ENCODE measurements at places on chromosomes 3 and 15. TPM values are rescaled to one million over a fixed set of nuclear protein-coding genes. Genes with fewer than 3 reads are reported as not detected.
A peak's percentile ranks its signal among the peaks of the same experiment; 100 is the strongest.

The KLF15 gene
- total RNA-seq, result 17.7 TPM

GRCh38 chr15:71542836-71543235 lies 267.5 kb upstream of the NR2E3 start:
- H3K36me3 ChIP-seq, result no peaks in the 10 kb centered on the region
- no peak overlapping the region for H3K27ac ChIP-seq
- H3K4me3 ChIP-seq, result no peak overlapping the region
- no peak for DNase-seq
- peaks cover 3% of the 10 kb centered on the region for H3K4me1 ChIP-seq

- peaks cover 9% of the 10 kb centered on the region for H3K4me1 ChIP-seq
- no peaks in the 10 kb centered on the region for H3K36me3 ChIP-seq
- H3K27me3 ChIP-seq, result no peaks in the 10 kb centered on the region
- H3K27ac ChIP-seq, result no peak overlapping the region
- DNase-seq, result no peak
Measured at GRCh38 chr3:146189519-146190173, 28.7 kb upstream of the PLOD2 start.

DNA sequence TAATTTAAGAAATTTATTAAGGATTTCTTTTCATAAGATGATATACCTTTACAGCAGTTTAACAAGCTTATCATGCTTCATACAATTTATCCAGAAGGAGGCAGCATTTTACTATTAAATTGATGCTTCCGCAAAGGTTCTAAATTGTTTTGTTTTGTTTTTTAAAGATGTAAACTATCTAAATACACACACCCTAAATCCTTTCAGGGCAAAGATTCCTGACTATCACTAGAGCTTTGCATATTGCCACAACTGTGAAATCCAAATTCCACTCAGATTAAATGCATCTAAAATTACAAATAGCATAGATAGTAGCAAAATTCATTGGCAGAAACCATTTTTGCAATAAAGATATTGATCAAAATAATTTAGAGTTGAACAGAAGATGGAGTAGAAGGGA lies 44.5 kb upstream of the CCNL1 start:
- no peak overlapping the region for H3K27ac ChIP-seq
- no peaks in the 10 kb centered on the region for H3K36me3 ChIP-seq
- H3K4me3 ChIP-seq, result no peak overlapping the region

The TUSC7 gene
- total RNA-seq, result not detected

The ACTRT3 gene
- 2.6 TPM for total RNA-seq

GRCh38 chr3:60154011-60154410 lies 1097.2 kb downstream of the FHIT start:
- no peaks in the 10 kb centered on the region for H3K36me3 ChIP-seq
- H3K4me3 ChIP-seq, result no peak overlapping the region
- no peaks in the 10 kb centered on the region for H3K27me3 ChIP-seq
- H3K4me1 ChIP-seq, result no peaks in the 10 kb centered on the region
- H3K27ac ChIP-seq, result no peak overlapping the region

GRCh38 chr3:62237286-62237948 lies 135.9 kb downstream of the FEZF2 start:
- no peak overlapping the region for H3K27ac ChIP-seq
- H3K4me1 ChIP-seq, result no peaks in the 10 kb centered on the region
- no peaks in the 10 kb centered on the region for H3K36me3 ChIP-seq
- H3K27me3 ChIP-seq, result no peaks in the 10 kb centered on the region
- no peak overlapping the region for H3K4me3 ChIP-seq

- no peaks in the 10 kb centered on the region for H3K36me3 ChIP-seq
- H3K4me1 ChIP-seq, result peaks cover 27% of the 10 kb centered on the region
- H3K27ac ChIP-seq, result peak overlapping the region; percentile 5
- DNase-seq, result peak; percentile 17
Measured at GRCh38 chr3:58414538-58415197, 19.0 kb downstream of the PDHB start.

GRCh38 chr3:44918581-44918980 lies 44.2 kb downstream of the TGM4 start:
- no peaks in the 10 kb centered on the region for H3K27me3 ChIP-seq
- DNase-seq, result no peak
- peaks cover 3% of the 10 kb centered on the region for H3K36me3 ChIP-seq
- no peak overlapping the region for H3K27ac ChIP-seq

DNA sequence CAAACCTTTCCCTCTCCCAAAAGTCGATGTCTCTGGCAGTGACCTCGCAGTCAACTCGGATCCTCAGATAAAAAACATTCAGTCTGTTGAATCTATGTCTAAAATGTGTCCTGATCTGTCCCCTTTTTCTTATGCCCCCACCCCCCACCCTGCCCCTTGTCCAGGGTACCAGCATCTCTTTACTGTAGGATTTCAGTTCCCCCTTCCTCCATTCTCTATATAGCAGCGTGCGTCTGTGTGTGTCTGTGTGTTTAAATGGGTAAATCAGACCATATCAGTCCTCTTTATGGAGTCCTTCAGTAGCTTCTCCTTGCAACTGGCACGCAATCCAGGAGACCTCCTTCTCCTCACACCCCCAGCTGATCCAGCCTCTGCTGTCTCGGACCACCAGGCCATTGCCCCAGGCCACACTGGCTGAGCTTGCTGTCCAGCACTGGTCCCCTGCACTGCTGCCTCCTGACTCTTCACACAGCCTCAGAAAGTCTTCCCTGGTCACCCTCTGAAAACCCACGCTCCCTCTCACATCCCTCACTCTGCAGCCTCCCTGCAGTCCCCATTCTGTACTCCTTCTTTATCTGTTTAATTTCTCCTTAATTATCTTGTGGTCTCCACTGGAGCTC lies 1.5 kb downstream of the LRRK1 start:
- peaks cover 78% of the 10 kb centered on the region for H3K27me3 ChIP-seq
- H3K27ac ChIP-seq, result no peak overlapping the region
- no peak for DNase-seq
- H3K4me3 ChIP-seq, result peak overlapping the region; percentile 18

GRCh38 chr3:142794508-142794907 lies 70.7 kb downstream of the TRPC1 start:
- H3K36me3 ChIP-seq, result peaks cover 7% of the 10 kb centered on the region
- no peak overlapping the region for H3K4me3 ChIP-seq

DNA sequence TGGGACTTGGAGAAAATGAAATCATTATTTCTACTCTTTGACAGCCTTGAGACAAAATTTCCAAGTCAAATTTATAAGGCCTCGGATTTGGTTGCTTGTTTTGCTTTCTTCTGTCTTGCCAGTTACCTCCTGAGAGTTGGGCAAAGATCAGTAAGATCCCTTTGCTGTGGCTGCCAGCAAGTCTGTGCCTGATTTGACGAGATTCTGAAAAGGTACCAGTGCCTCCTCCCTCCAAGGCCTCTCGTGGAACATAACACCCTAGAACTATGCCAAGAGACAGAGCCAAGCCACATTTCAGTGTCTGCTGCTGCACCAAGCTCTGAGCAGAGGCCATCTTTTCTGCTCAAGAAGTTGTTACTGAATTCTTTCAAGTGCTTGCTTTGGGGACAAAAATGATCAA lies 61.0 kb downstream of the GTPBP8 start:
- H3K36me3 ChIP-seq, result peaks cover 3% of the 10 kb centered on the region
- H3K4me3 ChIP-seq, result no peak overlapping the region
- no peak for DNase-seq
- no peak overlapping the region for H3K27ac ChIP-seq

GRCh38 chr3:113287111-113287802 lies 75.9 kb downstream of the BOC start:
- H3K27me3 ChIP-seq, result peaks cover 20% of the 10 kb centered on the region
- H3K36me3 ChIP-seq, result peaks cover 2% of the 10 kb centered on the region
- H3K4me1 ChIP-seq, result peaks cover 7% of the 10 kb centered on the region
- DNase-seq, result no peak
- no peak overlapping the region for H3K27ac ChIP-seq

DNA sequence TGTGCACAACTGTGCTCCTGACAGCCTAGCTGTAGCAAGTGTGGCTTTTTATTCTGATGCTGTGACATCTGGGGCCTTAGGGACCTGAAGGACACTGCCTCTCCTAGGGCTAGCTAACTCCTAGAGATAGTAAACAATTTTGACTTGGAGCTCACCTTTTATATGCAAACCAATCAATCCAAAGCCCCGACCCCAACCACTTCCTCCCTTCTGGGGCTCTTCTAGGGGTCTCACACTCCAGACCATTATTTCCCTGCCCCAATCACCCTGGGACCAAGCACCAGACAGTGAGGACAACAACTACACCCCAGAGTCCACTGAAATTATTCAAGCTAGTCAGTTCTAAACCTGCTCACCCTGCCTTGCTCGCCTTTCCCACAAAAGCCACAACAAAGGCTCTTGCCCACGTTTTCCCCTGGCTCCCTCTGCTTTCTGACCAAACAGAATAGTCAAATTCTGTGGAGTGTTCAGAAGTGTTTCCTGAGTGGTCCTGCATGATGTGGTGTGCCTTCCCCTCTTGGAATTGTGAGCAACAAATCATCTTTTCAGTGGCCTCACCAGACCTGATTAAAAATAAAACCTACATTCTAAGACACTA lies 84.2 kb upstream of the WNT5A start:
- peaks cover 7% of the 10 kb centered on the region for H3K27me3 ChIP-seq
- H3K4me3 ChIP-seq, result no peak overlapping the region
- no peaks in the 10 kb centered on the region for H3K36me3 ChIP-seq
- peak overlapping the region; percentile 7 for H3K27ac ChIP-seq
- no peak for DNase-seq

GRCh38 chr3:163776743-163777142 lies 1301.6 kb downstream of the SI start:
- peaks cover 2% of the 10 kb centered on the region for H3K27me3 ChIP-seq
- no peak for DNase-seq
- H3K4me3 ChIP-seq, result no peak overlapping the region
- H3K36me3 ChIP-seq, result no peaks in the 10 kb centered on the region

The ROPN1 gene
- total RNA-seq, result not detected

GRCh38 chr3:7487763-7488162 lies 626.8 kb downstream of the GRM7 start:
- no peaks in the 10 kb centered on the region for H3K36me3 ChIP-seq
- no peak overlapping the region for H3K27ac ChIP-seq
- H3K4me3 ChIP-seq, result no peak overlapping the region
- no peaks in the 10 kb centered on the region for H3K27me3 ChIP-seq
- no peak for DNase-seq
- no peaks in the 10 kb centered on the region for H3K4me1 ChIP-seq

GRCh38 chr3:2130726-2131125 lies 32.1 kb downstream of the CNTN4 start:
- H3K4me1 ChIP-seq, result peaks cover 10% of the 10 kb centered on the region
- no peaks in the 10 kb centered on the region for H3K36me3 ChIP-seq
- no peak for DNase-seq
- H3K4me3 ChIP-seq, result no peak overlapping the region

- H3K36me3 ChIP-seq, result peaks cover 18% of the 10 kb centered on the region
- no peak overlapping the region for H3K27ac ChIP-seq
- no peak for DNase-seq
- no peaks in the 10 kb centered on the region for H3K4me1 ChIP-seq
- no peaks in the 10 kb centered on the region for H3K27me3 ChIP-seq
Measured at GRCh38 chr15:76642671-76643070, 262.5 kb downstream of the SCAPER start.

DNA sequence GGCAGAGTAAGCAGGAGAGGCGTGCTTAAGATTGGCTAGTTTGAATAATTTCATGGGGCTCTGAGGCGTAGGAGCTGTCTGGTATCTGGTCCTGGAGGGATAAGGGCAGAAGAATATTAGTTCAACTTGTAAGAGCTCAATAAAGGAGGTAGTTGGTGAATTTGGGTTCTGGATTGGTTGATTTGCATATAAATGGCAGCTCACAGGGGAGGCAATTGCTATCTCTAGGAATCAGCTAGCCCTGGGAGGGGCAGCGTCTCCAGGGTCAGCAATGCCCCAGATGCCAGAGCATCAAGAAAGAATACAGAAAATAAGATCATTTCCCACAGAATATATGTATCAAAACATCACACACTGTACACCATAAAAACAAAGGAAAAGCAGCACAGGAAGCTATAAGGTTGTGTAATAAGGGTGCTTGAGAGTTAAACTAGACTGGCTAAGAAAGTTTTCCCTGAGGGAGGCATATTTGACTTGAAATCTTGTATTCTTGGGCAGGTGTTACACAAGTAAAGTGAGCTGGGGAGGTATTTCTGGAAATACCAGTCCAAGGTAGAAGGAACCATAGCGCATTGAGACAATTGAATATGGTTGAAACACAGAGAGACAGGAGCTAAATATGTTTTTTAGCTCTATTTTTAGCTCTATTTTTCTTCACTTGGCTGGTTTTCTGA lies 6.1 kb downstream of the MOBP start:
- H3K4me1 ChIP-seq, result no peaks in the 10 kb centered on the region
- H3K36me3 ChIP-seq, result no peaks in the 10 kb centered on the region
- H3K27ac ChIP-seq, result no peak overlapping the region
- DNase-seq, result no peak
- no peak overlapping the region for H3K4me3 ChIP-seq

DNA sequence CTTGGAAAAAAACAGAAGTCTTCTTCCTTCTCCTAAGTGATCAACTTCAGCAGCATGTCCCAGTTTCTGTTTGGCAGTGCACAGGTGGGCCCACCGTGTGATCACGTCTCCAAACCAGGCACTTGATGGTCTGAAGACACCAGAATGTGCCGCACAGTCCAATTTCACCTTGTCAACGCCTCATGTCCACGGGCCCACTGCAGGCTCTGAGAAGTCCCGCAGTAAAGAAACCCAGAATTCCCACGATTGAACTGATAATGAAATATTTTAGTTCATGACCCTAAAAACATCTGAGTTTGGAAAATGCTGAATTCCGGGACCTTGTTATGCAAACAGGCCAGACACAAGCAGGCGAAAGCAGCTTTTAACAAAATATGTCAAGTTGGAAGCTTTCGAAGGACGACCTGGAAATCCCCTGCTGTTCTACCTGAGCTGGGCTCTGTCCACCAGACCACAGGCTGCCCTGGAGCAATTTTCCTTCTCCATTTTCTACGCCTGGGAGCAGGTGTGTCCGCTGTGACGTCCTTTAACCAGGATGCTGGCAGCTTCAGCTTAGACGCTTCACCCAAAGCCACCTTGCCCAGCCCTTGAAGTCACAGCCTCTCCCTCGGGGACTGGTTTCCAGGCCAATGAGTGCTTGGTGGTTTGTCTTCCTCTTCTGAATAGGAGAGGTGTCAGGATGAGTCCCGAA lies 167.8 kb upstream of the IQSEC1 start:
- no peaks in the 10 kb centered on the region for H3K4me1 ChIP-seq
- DNase-seq, result no peak
- no peak overlapping the region for H3K27ac ChIP-seq
- no peaks in the 10 kb centered on the region for H3K36me3 ChIP-seq
- no peak overlapping the region for H3K4me3 ChIP-seq

The PLXND1 gene
- total RNA-seq, result 18.0 TPM

DNA sequence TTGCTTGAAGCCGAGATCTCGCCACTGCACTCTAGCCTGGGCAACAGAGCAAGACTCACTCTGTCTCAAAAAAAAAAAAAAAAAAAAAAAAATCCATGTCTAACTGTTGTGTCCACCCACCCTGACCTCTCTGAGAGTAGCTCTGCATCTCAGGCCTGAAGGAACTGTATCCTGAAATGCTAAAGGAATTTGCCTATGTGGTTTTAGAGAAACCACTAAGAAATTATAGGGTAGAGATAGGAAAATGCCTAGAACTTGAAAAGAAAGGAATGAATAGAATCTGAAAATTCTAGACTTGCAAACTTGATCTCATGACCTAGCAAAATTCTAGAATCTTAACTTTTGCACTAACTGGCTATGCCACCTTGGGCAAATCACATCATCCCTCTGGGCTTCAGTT lies 217.5 kb upstream of the ROPN1 start:
- no peaks in the 10 kb centered on the region for H3K27me3 ChIP-seq
- no peak overlapping the region for H3K4me3 ChIP-seq
- H3K27ac ChIP-seq, result no peak overlapping the region

GRCh38 chr15:49471733-49472132 lies 48.7 kb downstream of the FGF7 start:
- no peak overlapping the region for H3K4me3 ChIP-seq
- no peak overlapping the region for H3K27ac ChIP-seq
- H3K36me3 ChIP-seq, result no peaks in the 10 kb centered on the region
- H3K27me3 ChIP-seq, result no peaks in the 10 kb centered on the region
- DNase-seq, result no peak

The ONECUT1 gene
- total RNA-seq, result 341 TPM

Measured in progenitor cell of endocrine pancreas (in vitro differentiated cells).